ENCODE measurements at places on chromosomes 6 and 20. TPM values are rescaled to one million over a fixed set of nuclear protein-coding genes. Genes with fewer than 3 reads are reported as not detected.

GRCh38 chr6:48615041-48615440, 504.0 kb upstream of the PTCHD4 start:
- H3K27me3 ChIP-seq = no peaks in the 10 kb centered on the region

DNA sequence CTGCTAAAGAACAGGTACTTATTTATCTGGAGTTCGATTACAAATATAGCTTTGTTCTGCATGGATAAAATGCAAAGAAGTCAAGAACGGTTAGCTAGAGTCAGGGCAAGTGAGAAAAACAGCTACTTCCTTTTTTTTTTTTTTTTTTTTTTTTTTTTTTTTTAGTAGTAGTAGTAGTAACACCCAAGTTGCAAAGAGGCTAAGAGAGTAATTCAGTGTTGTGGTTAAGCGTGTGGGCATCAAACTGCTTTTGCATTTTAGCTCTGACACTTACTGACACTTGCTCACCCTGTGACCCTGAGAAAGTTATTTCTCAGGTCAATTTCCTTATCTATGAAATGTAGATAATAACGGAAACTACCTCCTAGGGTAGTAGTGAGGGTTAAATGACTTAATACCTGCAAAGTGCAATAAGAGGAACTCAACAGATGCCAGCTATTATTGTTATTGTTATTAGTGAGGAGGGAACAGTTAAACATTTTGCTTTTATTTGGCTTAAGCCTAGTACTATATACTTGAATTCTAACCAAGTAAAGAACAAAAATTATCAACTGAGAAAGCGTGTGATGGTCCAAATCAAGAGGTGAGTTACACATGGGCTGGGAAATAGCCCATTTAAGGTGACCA, 86.7 kb upstream of the BACH2 start:
- DNase-seq = no peak
- H3K27me3 ChIP-seq = no peaks in the 10 kb centered on the region
- no peaks in the 10 kb centered on the region for H3K36me3 ChIP-seq
- H3K4me1 ChIP-seq = peaks cover 49% of the 10 kb centered on the region
- no peak overlapping the region for H3K27ac ChIP-seq

TGM3 gene
- total RNA-seq = 0.07 TPM

SAMD5 gene
- 0.21 TPM for total RNA-seq

Data from WTC11 (cell line).